CD4-positive, alpha-beta T cell treated with Interleukin-17A for 4 hours (primary cell): ENCODE measurements at places on chromosomes 13 and 19.

DNA sequence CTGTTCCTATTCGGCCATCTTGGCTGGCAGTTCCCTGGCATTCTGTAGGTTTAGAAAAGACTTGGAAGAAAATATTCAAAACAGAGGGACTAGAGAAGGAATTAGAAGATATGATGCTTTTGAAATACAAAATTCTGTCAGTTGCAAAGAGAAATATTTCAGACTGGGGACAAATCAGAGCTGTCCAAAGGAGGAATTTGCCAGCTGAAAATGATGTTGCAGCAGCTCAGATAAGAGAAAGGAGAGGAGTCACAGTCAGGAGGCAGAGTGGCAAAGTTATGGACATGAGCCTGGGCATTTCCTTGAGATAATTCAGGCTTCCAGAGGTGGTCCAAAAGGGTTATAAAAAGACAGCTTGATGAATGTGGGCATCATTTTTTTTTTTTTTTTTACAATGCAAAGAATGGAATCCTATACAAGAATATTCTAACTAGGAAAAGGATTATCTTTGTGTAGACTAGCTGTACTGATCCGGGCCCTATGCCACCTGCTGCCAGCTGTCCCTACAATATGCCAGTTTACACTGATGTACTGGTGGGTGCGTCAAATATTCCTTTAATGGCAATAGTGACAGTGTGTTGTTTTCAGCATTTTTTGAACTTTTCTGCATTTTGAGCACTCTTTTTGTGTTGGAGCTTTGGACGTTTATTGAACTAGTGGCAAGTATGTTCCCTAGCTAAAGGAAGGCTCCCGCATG lies 31.8 kb upstream of the CBY2 start:
- DNase-seq, result no peak

DNA sequence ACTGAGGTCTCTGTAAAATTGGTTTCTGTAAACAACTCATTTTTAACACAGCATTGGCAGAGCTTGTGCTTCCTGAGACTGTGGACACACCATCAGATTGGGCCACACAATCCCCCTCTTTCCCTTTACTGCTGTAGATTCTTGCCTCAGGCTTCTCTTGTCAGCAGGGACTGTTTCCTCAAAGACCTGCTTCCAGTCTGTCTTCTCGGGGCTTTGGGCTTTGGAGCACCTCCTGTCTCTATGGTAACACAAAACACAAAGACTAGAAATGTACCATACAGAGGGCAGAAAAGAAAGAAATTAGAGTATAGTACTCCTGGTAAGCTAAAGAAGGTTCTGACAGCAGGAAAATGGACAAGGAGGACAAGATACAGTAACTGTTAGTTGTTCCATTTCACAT lies 484.5 kb downstream of the DIAPH3 start:
- DNase-seq, result no peak

GRCh38 chr13:80618781-80619180 lies 277.9 kb upstream of the SPRY2 start:
- DNase-seq, result no peak

GRCh38 chr13:95524264-95524901 lies 28.1 kb upstream of the CLDN10 start:
- DNase-seq, result no peak

GRCh38 chr13:85930108-85930507 lies 130.9 kb upstream of the SLITRK6 start:
- no peak for DNase-seq

GRCh38 chr19:18698321-18699167 lies 15.1 kb downstream of the CRTC1 start:
- no peak for DNase-seq

DNA sequence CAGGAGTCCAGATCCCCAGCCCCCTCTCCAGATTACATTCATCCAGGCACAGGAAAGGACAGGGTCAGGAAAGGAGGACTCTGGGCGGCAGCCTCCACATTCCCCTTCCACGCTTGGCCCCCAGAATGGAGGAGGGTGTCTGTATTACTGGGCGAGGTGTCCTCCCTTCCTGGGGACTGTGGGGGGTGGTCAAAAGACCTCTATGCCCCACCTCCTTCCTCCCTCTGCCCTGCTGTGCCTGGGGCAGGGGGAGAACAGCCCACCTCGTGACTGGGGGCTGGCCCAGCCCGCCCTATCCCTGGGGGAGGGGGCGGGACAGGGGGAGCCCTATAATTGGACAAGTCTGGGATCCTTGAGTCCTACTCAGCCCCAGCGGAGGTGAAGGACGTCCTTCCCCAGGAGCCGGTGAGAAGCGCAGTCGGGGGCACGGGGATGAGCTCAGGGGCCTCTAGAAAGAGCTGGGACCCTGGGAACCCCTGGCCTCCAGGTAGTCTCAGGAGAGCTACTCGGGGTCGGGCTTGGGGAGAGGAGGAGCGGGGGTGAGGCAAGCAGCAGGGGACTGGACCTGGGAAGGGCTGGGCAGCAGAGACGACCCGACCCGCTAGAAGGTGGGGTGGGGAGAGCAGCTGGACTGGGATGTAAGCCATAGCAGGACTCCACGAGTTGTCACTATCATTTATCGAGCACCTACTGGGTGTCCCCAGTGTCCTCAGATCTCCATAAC lies at the start of gene APOE:
Gene APOE, plus strand, starts transcription at position 360 of the 724 bp plus-strand sequence. CDS start 829 bp downstream, outside the sequence.
- no peak for DNase-seq

GRCh38 chr19:33467851-33468250 lies 53.7 kb downstream of the PEPD start:
- DNase-seq, result no peak

GRCh38 chr13:50412046-50412617 lies 396.9 kb downstream of the KCNRG start:
- DNase-seq, result no peak

GRCh38 chr19:8557642-8558238 lies 19.5 kb downstream of the MYO1F start:
- no peak for DNase-seq

DNA sequence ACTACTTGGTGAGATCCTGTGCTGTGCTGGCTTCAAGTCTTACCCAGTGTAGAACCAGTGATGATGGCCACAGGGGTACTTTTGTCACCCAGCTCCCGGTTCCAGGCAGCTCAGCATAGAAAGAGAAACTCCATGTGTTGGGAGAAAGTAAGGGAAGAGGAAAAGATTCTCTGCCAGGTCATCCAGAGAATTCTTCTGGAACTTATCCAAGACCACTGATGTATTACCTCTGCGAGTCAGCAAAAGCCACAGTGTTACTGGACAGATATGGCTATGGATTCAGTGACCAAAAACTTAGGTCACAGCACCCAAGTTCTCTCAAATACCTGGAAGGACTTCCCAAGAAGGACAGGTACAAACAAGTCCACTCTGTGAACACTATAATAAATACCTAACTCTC lies 399.5 kb upstream of the MIR17HG start:
- DNase-seq, result no peak

DNA sequence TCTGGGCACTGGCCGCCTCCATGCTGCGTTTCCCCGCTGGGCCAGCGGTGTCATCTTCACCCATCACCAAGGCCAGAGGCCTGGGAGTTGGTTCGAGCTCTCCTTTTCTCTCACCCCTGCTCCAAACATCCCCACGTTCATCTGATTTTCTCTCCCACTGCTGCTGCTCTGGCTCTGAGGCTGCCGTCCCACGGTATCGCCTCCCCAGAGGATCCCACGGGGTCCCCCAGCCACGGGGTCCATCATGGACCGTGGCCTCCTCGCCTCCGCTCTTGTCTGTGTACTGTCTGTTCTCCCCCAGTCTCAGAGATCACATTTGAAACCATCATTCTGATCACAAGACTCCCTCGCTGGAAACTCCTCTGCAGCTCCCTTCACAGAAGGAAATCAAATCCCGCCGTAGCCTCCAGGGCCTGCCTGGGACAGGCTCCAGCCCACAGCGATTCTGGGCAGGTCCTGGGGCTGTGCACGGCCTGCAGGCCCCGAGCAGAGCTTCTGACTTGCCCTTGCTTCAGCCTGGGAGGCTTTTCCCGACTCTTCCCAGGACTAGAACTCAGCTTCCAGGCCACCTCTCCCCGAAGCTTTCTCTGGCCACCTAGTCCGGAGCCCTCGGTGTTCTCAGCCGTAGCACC lies 64.2 kb downstream of the SOX1 start:
- no peak for DNase-seq

- DNase-seq, result no peak
These were observed 146.3 kb downstream of the GPC5 start for GRCh38 chr13:91544723-91545122.

DNA sequence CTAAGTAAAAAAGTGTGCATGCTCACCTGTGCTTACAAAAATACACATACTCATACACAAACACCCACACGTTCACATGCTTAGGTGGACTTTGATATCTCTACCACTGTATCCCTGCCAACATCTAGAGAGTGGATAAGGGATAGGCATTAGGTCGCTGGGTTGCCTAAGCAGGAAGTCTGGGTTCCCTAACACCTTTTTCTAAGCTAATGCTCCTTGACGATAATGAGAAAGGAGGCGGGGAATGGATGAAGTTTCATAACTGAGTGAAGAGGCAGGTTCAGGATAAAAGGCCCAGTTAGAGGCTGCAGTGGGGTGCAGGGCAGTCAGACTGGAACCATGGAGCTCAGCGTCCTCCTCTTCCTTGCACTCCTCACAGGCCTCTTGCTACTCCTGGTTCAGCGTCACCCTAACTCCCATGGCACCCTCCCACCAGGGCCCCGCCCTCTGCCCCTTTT lies 41.9 kb upstream of the CYP2A7 start:
- no peak for DNase-seq

DNA sequence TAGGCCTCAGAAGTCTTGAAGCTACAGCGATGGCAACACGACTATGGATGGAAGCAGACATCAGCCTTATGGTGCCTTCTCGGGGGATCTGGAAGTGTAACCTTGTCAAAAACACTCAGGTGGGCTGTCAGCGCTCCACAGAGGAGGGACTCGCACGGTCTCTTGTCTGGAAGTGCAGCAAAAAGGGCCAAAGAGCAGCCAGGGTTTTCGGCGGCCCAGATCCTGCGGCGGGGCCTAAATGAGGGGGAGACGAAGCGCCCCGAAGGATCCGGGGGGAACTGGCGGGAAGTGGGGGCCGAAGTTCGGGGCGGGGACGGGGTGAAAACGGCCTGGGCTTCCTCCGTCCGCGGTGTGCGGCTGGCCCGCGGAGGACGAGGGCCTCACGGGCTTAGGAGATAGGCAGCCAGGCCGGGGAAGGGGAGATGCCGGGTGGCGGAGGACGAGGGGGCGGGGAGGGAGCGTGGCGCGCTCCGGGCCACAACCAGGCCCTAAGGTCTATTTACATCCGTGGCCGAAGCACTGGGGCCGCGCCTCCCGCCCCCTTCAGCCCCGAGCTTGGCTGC lies 637 bp downstream of the RANBP3 start:
- no peak for DNase-seq
